ENCODE measurements at places on chromosomes 11 and 22. TPM values are rescaled to one million over a fixed set of nuclear protein-coding genes. Genes with fewer than 3 reads are reported as not detected.

RPS3 gene
- total RNA-seq: 1,041 TPM

TSPAN32 gene
- total RNA-seq: 0.65 TPM

LIF gene
- total RNA-seq: 4.1 TPM

FZD4 gene
- total RNA-seq: 20.8 TPM

RAB3IL1 gene
- total RNA-seq: 23.7 TPM

SLC25A18 gene
- 2.4 TPM for total RNA-seq

APOBEC3B gene
- 1.3 TPM for total RNA-seq

HIC2 gene
- total RNA-seq: 7.9 TPM

CASP5 gene
- total RNA-seq: 4.2 TPM

FAM111B gene
- total RNA-seq: 0.50 TPM

CDC42EP2 gene
- 4.8 TPM for total RNA-seq

PTPN5 gene
- total RNA-seq: 0.43 TPM

APLNR gene
- total RNA-seq: 5.2 TPM

LRRC74B gene
- not detected for total RNA-seq

ELMOD1 gene
- 0.39 TPM for total RNA-seq

SLC7A4 gene
- 1.4 TPM for total RNA-seq

UPB1 gene
- total RNA-seq: 1.1 TPM
